ENCODE measurements at places on chromosomes 2 and 18. TPM values are rescaled to one million over a fixed set of nuclear protein-coding genes. Genes with fewer than 3 reads are reported as not detected.

IDH1 gene
- total RNA-seq: 236 TPM

LOXHD1 gene
- total RNA-seq: not detected

MEP1B gene
- 0.17 TPM for total RNA-seq

ALPP gene
- under 0.01 TPM for total RNA-seq

CYP20A1 gene
- 69.8 TPM for total RNA-seq

IL37 gene
- not detected for total RNA-seq

ZNF892 gene
- 7.9 TPM for total RNA-seq

GKN2 gene
- not detected for total RNA-seq

FAM110C gene
- not detected for total RNA-seq

PSMA8 gene
- not detected for total RNA-seq

POTEJ gene
- not detected for total RNA-seq

CRYBA2 gene
- not detected for total RNA-seq

TTR gene
- total RNA-seq: not detected

TUBA4A gene
- 55.1 TPM for total RNA-seq

TTN gene
- 0.50 TPM for total RNA-seq

MC4R gene
- total RNA-seq: not detected
